ENCODE measurements at places on chromosomes 4 and X.

GRCh38 chr4:176123710-176124407 lies 58.2 kb downstream of the WDR17 start:
- peak; percentile 17 for DNase-seq

GRCh38 chr4:41718907-41719306 lies 29.6 kb downstream of the PHOX2B start:
- DNase-seq: peak; percentile 48

GRCh38 chr4:99847362-99847976 lies 30.8 kb downstream of the DAPP1 start:
- DNase-seq: no peak

GRCh38 chr4:7313347-7313811 lies 121.0 kb downstream of the SORCS2 start:
- peak; percentile 12 for DNase-seq

GRCh38 chrX:133516686-133517085 lies 101.4 kb upstream of the GPC4 start:
- DNase-seq: peak; percentile 11

- DNase-seq: no peak
These were observed 14.9 kb upstream of the CCNG2 start for GRCh38 chr4:77141964-77142645.

All from amniotic epithelial cell (primary cell).